ENCODE measurements at places on chromosomes 6 and 20.
A peak's percentile ranks its signal among the peaks of the same experiment; 100 is the strongest.

- no peak for DNase-seq
Measured at GRCh38 chr20:57716202-57716601, 6.4 kb upstream of the PMEPA1 start.

- DNase-seq: no peak
Measured at GRCh38 chr6:120903836-120904235, 430.4 kb downstream of the TBC1D32 start.

DNA sequence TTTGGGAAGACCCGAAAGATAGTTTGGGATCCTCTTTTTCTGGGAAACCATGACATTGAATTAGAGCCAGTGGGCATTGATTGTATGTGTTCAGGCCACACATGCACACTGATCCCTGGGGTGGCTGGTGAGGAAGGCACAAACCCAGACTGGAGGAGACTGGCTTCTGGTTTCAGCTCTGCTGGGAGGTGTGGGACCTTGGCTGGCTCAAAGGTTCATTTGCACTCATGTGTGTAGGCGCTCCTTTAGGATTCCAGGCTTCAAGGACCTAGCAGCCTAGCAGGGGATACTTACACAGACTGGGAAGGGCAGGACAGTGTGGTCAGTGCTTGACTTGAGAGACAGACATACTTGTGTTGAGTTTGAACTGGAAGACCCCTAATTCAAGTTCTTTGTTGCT is 7.2 kb downstream of the RIN2 start:
- no peak for DNase-seq

GRCh38 chr6:44849806-44850205 is 462.3 kb downstream of the CDC5L start:
- DNase-seq: no peak

DNA sequence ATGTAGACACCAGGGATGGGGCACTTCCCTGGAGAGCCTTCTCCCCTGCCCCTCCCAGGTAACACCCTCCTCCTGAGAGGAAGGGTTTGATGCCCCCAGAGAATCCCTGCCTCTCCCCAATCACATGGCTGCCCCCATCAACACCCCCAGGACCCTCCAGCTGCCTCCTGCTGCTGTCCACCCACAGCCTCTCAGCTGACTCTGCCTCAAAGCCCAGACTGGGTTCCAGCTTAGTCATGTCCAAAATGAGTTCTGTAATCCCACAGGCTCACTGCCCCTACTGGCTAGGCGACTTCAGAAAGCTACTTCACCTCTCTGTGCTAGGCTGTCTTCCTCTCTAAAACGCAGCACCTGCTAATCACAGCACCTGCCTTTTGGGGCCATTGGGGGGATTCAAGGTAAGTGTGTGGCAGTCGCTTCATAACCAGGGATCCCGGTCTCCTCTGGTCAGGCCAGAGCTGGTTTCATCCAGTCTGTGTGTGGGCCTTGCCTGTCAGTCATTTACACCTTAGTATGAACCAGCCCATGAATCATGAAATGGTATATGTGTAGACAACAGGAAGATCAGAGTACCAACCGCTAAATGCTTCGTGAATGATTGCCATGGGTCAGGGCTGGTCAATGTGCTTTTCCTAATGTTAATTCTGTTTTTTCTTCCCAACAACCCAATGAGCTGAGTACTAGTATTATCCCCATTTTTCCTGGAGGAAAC is 40.4 kb downstream of the TFEB start:
- no peak for DNase-seq

DNA sequence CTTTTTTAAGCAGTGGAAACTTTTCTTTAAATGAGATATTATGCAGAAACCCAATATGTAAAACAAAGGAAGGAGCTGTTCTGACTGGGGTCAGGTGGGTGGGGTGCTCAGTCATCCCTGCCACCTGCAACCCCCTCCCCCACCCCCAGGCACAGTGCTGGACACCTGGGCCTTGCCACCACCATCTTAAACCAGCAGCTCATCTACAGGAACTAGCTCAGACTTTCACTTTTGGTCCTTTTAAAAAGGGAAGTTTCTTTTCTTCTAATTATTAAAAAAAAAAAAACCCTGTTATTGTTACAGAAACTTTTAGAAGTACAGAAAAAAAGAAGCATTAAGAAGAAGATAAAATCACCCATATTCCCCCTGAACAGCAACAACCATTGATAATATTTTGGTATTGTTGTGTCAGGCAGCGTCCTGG is 37.1 kb downstream of the PPP1R16B start:
- DNase-seq: peak; percentile 61

- no peak for DNase-seq
Measured at GRCh38 chr6:100370265-100370664, 94.5 kb downstream of the SIM1 start.

GRCh38 chr6:2127484-2127911 is 117.9 kb downstream of the GMDS start:
- DNase-seq: no peak

GRCh38 chr6:156988276-156989158 is 211.3 kb downstream of the ARID1B start:
- peak; percentile 19 for DNase-seq

GRCh38 chr6:138499303-138500018 is at the start of gene NHSL1:
Gene NHSL1 (minus strand): TSS chr6:138499494. CDS start chr6:138499290, 204 bp downstream.
- DNase-seq: no peak

- peak; percentile 11 for DNase-seq
Measured at GRCh38 chr6:82248273-82248735, 760 bp upstream of the IBTK start.

- no peak for DNase-seq
Measured at GRCh38 chr6:3718407-3718806, 33.1 kb downstream of the PXDC1 start.

GRCh38 chr20:45588800-45589199 is 9.7 kb upstream of the WFDC8 start:
- DNase-seq: no peak

- no peak for DNase-seq
Measured at GRCh38 chr6:113859349-113860180, 2.4 kb downstream of the MARCKS start.

DNA sequence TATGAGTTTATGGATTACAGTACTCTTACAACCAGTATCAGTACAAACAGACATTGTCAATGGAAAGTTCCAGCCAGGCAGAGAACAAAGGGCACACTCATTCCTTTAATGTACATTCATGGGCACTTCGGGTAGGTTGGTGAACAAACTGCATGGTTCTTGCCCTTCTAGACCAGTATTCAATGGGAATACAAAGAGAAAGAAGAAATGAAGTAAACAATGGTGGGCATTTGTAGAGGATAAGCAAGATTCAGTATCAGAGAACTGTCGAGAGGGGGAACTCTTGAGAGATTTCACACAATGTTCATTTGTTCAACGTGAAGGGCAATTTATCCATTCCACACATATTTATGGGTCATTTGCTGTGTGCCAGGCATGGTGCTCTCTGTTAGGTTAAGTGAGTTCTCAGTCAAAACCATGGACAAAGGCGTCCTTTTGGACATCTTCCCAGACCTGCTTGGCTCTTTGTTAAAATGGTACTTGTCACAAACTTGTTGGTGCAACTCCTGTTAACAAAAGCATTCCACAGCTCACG is 714.8 kb downstream of the DHX35 start:
- DNase-seq: no peak

DNA sequence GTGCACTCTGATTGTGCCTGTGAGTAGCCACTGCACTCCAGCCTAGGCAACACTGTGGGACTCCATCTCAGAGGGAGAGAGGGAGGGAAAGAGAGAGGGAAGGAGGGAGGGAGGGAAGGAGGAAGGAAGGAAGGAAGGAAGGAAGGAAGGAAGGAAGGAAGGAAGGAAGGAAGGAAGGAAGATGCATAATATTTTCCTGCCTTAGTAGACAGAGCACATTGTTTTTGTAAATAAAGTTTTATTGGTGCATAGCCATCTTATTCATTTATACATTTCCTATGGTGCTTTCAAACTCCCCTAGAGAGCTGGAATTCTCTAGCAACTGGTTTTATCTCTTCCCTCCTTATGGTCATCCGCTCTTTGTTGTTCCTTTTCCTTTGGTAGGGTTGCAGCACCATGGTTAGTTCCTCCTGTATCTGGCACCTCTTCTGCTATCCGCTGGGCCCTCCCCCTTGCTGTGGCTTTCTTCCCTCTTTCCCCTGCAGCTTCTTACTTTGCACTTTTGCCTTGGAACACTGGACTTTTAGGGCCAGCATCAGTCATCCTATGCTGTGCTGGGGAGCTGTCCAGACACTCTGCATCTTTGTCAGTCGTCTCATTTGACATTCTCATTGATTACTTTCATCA is 20.2 kb downstream of the GPR6 start:
- DNase-seq: no peak

DNA sequence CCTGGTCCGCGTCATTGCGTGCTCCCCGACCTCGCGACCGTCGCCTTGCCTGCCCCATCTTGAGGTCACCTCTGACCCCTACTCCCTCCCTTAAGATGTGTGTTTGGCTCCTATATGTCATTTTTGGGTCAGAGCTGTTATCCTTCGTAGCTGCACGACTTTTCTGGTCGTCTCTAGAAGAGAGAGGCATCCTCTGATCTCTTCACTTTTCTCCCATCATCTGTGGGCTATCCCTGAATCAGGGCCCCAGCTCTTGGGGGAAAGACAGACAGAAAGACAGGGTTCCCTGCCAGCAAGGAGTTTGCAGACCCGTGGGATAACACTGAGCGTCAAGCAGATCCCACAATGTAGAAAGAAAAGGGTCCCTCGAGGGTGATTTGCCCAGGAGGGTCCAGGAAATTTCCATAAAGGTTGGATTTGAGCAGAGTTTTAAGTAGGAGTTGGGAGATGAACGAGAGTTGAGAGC is 555 bp downstream of the FAM120B start:
- DNase-seq: no peak

DNA sequence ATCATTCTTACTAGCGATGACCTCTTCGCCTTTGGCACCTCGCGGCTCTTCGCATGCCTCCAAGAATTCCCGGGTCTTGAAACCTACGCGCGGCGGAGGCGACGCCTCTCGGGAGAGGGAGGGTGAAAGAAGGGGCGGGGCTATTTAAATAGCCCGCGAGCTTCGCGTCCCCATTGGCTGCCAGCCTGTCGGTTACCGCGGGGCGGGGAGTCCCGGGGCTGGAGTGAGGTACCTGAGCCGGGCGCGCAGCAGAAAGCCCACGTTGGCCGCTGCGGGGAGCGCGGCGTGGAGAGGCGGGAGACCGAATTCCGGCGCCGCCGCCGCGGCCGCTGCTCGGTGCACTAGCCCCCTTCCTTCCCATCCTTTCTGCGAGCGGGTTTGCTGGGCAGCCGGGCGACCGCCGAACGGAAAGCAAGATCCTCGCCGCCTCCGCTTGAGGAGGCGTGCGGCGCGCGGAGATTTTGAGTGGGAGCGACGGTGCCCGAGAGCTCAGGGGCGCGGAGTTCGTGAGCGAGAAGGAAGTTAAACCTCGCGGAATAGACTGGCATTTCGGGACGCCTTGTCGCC is at the start of gene BMP6:
Gene BMP6 (plus strand): TSS at position 251 of the 567 bp plus-strand sequence. CDS start 857 bp downstream, outside the sequence.
- peak; percentile 78 for DNase-seq

DNA sequence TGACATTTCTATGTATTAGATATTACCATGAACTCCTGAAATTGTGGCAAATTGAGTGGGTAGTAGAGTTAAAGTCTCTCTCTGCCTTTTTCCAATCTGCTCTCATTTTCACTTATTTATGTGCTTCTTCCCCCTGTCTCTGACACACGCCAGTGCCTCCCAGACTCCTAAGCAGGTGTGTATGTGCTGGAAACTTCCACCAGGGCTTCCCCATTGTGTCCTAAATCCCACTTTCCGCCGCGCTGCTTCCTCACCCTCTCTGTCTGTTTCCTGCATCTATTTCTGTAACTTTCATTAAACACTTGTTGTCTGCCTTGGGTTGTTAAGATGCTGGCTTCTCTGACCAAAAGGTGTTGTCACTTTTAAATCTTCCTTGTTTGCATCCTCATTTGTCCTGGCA is 97.6 kb upstream of the HDGFL1 start:
- no peak for DNase-seq

GRCh38 chr6:136487759-136488425 is 62.3 kb downstream of the MAP7 start:
- no peak for DNase-seq

DNA sequence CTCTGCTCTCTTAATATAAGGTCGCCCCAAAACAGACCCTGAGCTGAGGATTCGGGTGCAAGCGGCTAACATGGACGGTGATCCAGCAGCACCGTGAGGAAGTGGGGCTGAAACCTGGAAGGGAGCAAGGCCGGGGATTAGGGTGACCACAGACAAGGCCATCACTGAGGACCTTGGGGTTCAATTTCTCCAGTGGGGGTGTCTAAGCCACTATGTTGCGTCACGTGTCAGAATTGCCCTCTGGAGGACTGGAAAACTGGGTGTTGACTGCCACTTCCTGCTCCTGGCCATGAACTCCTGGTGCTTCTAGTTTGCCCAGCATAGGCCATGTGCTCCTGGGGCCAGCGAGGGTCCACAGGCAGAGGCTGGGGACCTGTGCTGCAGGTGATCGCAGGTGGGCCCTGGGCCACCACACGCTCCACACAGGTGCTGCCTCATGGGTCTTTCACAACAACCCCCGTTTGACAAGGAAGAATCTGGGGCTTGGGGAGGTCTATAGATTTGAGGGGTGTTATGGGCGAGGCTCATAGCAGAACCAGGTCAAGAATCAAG is 101.9 kb downstream of the CDH26 start:
- DNase-seq: no peak

DNA sequence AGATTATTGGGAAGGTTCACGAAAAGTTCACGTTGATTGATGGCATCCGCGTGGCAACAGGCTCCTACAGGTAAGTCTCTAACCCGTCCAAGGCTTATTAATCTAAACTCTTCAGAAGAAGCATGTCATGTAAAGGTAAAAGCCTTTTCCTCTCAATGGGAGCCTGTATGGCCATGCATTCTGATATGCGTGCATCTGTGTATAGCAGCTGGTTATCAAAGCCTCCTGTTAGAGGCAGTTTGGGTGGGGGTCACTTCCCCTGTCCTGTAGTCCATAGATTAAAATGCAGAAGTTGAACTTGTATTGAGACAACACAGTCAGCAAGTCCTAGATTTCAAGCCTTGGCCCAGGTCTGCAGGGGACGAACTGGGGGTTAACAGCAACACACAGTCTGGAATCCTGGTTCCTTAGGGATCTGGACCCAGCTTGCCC is 14.2 kb upstream of the DHX35 start:
- no peak for DNase-seq

Data from GM12892 (cell line).